ENCODE measurements at places on chromosomes 7 and 10.

DNA sequence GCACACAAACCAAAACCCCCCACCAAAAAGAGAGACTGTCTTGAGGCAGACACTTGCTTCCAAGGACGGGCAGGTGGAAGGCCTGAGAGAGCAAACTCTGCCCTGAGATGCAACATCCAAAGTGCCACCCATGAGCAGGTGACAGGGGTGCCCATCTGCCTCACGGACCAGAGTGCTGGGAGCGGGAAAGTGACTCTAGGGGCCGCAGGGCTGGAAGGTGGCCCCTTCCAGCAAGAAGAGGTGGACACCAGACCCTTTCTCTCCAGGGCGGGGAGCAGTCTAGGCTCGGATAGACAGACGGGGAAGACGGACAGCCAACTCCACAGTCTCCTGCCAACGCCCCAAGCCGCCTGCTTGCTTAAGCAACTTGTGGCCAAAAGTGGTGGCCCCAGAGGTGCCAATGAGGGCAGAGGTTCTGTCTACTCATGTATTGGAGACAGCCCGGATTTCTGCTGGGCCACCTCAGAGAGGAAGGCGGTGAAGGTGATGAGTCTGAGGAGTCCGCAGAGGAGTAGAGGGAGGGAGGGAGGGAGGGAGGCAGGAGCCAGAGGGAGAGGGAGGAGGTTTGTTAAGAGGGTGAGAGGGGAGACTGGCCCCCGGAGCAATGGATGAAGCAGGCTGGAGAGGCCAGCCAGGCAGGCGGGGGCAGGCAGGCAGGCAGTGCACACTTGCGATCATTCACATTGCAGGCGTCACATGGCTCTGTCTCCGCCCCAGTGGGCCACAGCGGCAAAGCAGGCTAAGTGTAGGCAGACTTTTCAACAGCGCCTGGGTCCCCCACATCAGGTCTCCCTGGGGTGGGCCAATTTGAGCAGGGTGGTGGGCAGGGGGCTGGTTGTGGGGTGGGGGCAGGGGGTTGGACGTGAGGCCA lies 65.6 kb downstream of the SLC29A4 start:
- no peak for DNase-seq

- DNase-seq = no peak
Measured at GRCh38 chr10:104333032-104333727, 5.1 kb downstream of the ITPRIP start.

DNA sequence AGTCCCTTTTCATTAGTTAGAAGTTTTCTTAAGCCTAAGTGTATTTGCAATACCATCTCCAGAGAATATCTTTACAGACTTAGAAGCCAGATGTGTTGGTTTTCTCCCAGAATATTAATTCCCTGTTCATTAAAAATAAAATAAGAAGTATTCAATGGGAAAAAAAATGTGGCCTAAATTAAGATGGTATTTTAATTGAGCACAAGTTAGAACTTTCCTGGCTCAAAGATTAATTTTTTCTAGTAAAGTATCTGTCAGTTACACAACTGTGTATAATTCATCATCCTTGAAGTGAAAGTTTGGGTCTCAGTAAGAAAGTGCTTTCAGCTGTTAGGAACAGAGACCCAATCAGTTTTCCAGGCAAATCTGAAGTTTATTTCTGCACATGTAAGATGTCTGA lies 1179.5 kb upstream of the C7orf33 start:
- DNase-seq = no peak

- no peak for DNase-seq
Measured at GRCh38 chr10:80582286-80582960, 44.7 kb downstream of the SH2D4B start.

GRCh38 chr10:102405108-102405571 lies 9.6 kb downstream of the NFKB2 start:
- DNase-seq = no peak

All from renal cortex interstitium (tissue), 15 donors.